ENCODE measurements at places on chromosomes 2 and 18. TPM values are rescaled to one million over a fixed set of nuclear protein-coding genes. Genes with fewer than 3 reads are reported as not detected.
A peak's percentile ranks its signal among the peaks of the same experiment; 100 is the strongest.

DNA sequence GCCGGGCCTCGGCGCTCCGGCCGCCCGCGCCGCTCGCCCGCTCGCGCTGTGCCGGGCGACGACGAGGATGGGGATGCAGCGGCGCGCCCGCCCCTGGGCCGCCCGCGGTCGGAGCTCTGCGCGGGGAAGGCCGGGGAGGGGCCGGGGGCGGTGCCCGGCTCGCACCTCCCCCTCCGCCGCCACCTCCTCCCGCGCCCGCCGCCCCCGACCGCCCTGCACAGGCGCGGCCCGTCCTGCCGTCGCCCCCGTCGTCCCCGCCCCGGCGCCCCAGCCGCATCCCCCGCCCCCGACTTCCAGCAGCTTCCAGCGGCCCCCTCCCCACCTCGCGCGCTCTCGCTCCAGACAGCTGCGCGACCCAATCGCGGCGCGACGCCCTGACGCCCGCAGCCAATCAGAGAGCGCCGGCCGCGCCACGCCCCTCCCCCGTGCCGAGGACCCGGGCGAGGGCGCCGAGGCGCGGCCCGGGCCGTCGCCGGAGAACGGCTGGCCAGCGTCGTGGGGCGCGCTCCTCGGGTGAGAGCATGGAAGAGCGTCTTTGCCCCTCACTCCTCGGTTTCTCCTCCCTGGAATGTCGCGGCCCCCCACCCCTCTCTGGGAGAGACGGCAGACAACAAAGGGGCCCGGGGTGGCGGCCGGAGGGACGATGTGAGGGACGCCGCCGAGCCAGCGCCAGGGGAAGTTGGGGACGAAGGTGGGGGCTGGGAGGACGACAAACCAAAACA, at the start of gene MBOAT2:
Gene MBOAT2 (minus strand): TSS at position 69 of the 722 bp plus-strand sequence. CDS start 70 bp downstream, outside the sequence.
- DNase-seq, result peak; percentile 94

ANKAR gene
- 7.1 TPM for total RNA-seq

GRCh38 chr18:48609820-48610815, 71.3 kb downstream of the CTIF start:
- DNase-seq, result no peak

- DNase-seq, result peak; percentile 85
Observed at GRCh38 chr2:19474128-19474527, 115.7 kb upstream of the OSR1 start.

RAPGEF4 gene
- total RNA-seq, result 1.3 TPM

DNA sequence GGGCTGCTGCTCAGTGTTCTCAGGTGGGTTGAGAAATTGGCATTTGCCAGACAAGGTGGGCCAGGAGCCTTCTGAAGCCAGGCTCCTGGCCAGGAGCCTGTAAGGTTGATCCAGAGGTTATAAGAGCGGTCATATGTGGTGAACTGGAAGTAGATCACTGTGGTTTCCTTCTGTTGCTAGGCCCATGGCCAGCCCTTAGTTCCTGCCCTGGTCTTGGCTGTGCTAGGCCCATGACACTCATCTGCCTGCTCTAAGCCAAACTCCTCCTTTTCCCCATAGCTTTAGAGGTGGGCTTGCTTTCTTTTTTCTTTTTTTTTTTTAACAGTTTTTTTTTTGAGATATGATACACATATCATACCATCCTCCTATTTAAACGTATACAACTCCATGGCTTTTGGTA, 5.0 kb upstream of the MGAT5 start:
- DNase-seq, result no peak

OXER1 gene
- under 0.01 TPM for total RNA-seq

NYAP2 gene
- total RNA-seq, result not detected

DNA sequence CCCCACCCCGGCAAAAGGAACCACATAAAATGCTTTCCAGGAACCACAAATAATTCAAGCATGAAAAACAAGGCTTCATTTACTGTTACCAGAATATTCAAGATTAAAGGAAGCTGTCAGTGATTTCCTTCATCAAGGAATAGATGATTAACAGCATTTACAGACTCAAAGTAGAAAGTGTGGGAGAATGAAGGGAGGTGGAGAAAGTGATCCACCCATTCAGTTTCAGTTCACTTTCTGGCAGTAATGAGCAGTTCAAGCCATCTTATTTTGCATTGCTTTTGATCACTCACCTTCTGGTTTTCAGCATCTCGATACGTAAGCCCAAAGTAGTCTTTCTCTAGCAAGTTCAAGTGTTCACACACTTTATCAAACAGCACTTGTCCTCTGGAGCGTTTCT, 99.0 kb downstream of the EPB41L3 start:
- DNase-seq, result no peak

DNA sequence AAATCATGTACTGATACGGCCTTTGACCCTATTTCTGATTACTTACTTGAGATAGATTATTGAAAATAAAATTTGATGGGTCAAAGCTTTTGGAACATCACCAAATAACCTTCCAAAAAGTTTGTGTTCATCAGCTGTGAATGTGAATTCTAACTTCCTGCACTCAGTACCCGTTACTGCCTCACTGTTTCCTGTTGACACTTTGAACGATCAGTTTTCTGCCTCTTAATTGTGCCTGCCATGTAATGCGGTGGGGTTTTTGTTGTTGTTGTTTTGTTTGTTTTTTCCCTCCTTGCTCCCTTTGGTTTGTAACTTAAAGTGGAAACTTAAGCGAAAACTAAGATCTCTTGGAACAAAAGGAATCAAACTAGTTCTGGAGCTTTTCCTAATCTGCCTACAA, 18.9 kb downstream of the ATG16L1 start:
- no peak for DNase-seq

GRCh38 chr18:63924551-63924950, 16.8 kb downstream of the SERPINB10 start:
- peak; percentile 80 for DNase-seq

SP110 gene
- 15.5 TPM for total RNA-seq

SERPINB11 gene
- not detected for total RNA-seq

GRCh38 chr2:9708683-9709538, 78.1 kb upstream of the YWHAQ start:
- DNase-seq, result peak; percentile 36

DNA sequence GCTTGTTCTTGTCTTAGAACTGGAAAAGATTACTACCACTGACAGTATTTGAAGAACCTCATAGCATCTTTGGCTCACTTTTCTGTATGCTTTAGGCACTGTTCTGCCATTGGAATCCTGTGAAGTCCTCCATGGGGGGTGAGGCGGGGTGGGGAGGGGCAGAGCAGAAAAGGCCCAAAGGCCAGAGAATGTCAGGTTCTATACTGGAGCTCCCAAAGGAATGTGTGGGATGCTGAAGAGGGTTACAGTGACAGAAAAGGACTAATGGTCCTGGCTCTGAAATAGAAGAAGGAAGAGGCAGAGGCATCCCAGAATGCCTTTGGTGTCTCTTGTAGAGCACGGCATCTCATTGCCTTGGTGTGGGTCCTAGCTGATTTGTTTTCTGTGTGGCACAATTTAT, 141.9 kb downstream of the HAUS1 start:
- no peak for DNase-seq

DNA sequence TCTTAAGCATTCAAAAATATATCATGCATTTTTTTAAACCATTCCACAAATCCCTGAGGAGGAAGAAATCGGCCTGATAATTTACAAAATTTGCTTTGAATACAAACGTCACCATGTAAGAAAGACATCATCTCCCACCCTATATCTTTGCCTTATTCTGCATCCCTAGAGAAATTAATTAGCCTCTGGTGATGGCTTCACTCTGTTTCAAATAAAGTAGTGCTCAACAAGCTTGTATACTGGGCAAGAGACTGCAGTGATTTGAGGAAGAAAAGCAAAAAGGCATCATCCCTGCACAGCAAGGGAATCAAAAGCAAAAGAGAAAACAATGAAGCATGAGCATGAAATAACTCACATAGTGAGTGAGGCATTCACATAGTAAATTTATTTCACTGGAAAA, 375.5 kb downstream of the CDH7 start:
- DNase-seq, result no peak

DNA sequence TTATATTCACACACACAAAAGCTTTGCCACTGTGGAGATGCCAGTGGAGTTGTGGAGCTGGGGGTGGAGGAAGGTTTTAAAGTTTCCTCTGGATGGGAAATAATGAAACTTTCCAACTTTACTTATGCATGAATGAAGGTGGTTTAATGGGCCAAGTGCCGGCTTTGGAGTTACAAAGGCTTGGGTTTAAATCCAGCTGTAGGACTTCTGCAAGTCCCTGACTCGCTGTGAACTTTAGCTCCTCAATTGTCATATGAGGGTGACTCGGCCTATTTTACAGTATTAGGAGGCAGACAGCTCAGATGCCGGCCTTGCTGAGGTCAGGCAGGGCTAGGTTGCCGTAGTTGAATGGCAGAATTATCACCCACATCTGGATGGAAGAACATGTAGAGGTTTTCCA, 415.8 kb upstream of the TRIB2 start:
- peak; percentile 53 for DNase-seq

- peak; percentile 49 for DNase-seq
Observed at GRCh38 chr2:105518897-105519296, 120.0 kb upstream of the FHL2 start.

DNA sequence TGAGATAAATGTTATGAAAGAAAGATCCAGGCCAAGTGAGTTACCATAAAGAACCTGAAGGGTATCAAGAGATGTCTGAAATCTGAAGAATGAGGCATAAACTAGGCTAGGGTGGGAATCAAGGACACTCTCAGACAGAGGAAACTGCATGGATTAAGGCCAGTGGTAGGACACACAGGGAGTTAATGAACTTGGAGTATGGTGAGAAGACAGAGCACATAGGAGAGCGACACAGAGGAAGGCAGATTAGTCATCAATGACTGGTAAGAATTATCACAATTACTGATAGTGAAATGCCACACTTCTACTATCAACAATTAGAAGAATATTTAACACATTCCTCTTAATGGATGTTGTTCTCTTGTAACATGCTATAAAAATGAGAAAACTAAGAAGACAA, 76.9 kb downstream of the TTC21B start:
- DNase-seq, result no peak

GRCh38 chr18:44325903-44326635, 354.6 kb upstream of the SETBP1 start:
- DNase-seq, result peak; percentile 67

YPEL5 gene
- total RNA-seq, result 66.1 TPM

CYP27A1 gene
- total RNA-seq, result 16.1 TPM

GRCh38 chr2:81324046-81324445, 1019.5 kb upstream of the LRRTM1 start:
- DNase-seq, result no peak

MC4R gene
- total RNA-seq, result not detected

DNA sequence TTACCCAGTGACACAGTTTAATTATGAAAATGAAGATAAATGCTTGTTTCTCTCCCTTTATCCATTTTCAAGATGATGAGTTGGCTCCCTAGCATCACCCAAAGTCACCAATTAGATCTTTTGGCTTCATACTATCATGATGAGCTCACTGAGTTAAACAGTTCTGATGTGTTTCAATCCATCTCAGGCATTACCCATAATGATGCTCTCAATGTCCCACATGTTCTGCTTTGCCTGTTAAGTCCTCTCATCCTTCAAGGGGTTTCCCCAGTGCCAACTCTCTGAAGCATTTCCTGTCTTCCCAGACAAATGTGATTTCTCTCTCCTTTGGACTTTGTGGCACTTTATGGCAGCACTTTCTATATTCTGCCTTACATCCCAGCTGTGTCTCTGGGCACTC, 92.6 kb downstream of the EPB41L3 start:
- no peak for DNase-seq

EVA1A gene
- 48.3 TPM for total RNA-seq

COL4A3 gene
- under 0.01 TPM for total RNA-seq

DNA sequence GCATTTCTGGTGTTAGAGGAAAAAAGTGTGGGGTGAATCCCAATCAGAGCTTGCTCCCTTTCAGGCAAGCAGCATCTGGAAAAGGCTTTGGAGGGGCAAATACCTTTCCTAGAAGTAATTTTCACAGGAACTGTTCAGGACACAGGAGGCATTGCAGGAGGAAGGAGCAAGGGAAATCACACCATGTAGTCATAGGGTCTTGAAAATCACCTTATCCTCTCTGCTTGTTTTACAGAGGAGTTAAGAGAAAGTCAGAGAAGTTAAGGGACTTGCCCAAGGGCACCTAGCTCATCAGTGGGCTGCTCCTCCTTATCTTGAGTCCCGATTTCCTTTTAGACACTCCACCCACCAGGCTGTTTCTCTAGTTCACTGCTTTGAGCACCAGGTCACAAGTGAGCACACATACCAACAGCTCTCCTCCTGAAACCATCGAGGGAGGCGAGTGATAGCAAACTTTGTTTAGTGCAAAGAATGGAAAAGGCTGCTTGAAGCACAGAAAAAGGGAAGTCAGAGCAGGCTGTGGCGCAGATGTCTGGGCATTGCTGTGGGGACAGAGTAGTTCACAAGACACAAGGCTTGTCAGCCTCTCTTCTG, 89.2 kb upstream of the CXCR4 start:
- no peak for DNase-seq

DNA sequence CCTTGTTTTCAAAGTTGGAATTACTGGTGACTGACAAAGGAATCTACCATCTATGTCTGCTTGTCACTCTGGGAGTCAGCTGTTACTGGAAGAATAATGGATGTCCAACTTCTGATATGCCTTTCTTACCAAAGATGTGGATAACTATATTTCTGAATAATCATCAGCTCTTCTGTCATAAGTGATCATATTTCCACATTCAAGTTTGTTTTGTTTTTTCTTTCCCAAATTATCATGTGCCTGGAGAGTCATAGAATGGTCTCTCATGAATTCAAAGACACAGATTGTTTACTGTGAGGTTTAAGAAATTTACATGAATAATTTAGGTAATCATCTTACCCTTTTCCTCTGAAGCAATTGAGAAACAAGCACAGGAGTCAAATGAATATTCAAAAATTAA, 986.7 kb upstream of the CDH2 start:
- no peak for DNase-seq

TMEM200C gene
- total RNA-seq, result not detected

FAM110C gene
- not detected for total RNA-seq

- DNase-seq, result no peak
Observed at GRCh38 chr2:240507060-240507777, 50.6 kb downstream of the ANKMY1 start.

SCN2A gene
- 2.3 TPM for total RNA-seq

CAPN13 gene
- not detected for total RNA-seq

GRCh38 chr2:79393806-79394484, 118.9 kb upstream of the CTNNA2 start:
- no peak for DNase-seq

DNA sequence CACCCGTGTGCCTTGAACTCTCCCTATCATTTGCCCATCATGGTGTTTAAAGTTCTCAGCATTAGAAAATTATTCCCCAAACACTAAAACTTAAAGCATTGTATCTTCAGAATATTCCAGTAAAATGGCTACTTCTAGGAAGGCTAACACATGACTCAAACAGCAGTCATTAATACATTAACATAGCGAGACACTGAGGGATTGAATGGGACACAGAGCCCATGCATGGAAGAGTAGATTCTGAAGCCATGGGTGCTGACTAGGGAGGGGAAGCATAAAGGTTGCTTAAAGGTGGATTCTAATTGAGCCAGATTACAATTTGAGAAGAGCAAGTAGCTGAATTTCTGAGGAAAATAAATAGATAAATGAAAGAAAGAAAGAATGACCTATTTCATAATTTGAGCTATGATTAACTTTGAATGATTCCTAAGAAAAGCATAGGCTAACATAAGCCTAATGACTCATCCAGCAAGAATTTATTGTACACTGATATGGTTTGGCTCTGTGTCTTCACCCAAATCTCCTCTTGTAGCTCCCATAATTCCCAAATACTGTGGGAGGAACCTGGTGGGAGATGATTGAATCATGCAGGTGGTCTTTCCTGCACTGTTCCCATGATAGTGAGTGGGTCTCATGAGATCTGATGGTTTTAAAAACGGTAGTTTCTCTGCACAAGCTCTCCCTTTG, 79.8 kb upstream of the PIK3C3 start:
- peak; percentile 66 for DNase-seq

Data from fibroblast of villous mesenchyme (primary cell).